GF-D8 (cell line): ENCODE measurements at places on chromosomes 3 and 15.

- DNase-seq: no peak
Measured at GRCh38 chr3:22380253-22380652, 629.2 kb upstream of the ZNF385D start.

- DNase-seq: peak; percentile 44
Measured at GRCh38 chr3:194137506-194138474, 1.8 kb downstream of the HES1 start.

GRCh38 chr3:32431481-32431880, 39.8 kb downstream of the CMTM7 start:
- no peak for DNase-seq

- no peak for DNase-seq
Measured at GRCh38 chr3:57227930-57228751, 612 bp downstream of the APPL1 start.

GRCh38 chr15:89836267-89837133, 21.8 kb upstream of the ANPEP start:
- DNase-seq: no peak

DNA sequence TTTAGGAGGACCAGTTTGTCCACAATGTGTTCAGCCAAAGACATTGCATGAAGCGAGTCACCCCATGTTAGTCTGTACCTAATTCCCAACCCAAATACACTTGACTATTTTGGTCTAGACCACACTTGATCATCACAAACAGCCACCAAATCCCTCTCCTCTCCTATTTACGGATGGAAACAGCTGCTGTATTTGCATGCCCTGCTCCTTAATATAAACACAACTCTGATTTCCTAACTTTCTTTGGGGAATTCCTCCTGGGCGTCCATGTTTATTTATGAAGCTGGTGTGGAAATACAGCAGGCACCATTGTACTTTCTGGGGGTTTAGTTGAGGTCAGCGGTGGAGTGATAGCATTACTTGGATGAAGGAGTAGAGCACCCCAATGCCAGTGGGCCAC, 235.2 kb downstream of the TLE3 start:
- DNase-seq: no peak

DNA sequence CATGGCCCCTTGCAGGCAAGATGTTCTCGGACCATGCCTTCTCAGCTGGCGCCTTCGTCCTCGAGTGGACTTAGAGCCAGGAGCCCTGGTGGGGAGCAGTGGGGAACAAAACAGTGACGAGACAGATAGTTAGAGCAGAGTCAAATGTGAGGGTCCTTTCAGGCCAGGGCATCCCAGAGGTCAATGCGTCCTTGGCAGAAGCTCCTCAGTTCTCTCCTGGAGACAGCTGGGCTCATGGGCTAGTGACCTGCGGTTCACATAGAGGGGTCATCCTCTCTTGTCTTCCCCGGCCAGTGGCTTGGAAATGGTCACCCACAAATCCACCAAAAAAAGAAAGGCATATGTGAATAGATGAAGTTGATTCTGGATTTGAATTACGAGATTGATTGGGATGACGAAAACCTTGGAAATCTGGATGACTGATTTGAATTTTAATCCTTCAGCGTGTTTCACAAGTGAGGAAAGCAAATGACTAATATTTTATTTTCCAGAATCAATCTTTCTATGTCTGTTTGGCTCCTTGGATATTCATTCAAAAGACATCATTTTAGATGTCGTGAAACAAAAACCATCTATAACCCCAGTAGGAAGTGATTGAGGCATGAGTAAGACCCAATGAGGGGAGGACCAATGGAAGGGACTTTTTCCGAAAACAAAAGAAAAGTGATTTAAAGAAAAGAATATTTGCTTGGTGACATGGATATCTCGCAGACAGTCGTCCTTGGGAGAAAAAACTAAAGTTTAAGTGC, 84.5 kb downstream of the ASB7 start:
- no peak for DNase-seq

- peak; percentile 47 for DNase-seq
Measured at GRCh38 chr3:11367143-11367693, 95.0 kb downstream of the ATG7 start.

DNA sequence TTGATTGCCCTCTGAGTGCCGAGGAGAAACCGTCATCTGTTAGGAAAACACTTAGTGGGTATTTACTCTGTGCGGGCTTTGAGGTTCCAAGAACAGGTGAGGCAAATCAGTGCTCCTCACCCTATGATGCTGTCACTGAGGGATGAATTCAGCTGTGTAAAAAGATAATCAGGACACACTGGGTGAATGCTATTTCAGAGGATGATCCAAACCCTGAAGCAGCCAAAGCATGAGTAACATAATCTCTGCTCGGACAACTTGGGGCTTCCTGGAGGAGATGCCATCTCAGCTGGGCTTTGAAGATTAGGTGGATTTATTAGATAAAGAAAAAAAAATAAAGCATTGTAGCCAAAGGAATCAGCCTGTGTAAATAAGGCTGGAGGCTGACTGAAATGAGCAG, 10.5 kb upstream of the GADL1 start:
- DNase-seq: no peak

DNA sequence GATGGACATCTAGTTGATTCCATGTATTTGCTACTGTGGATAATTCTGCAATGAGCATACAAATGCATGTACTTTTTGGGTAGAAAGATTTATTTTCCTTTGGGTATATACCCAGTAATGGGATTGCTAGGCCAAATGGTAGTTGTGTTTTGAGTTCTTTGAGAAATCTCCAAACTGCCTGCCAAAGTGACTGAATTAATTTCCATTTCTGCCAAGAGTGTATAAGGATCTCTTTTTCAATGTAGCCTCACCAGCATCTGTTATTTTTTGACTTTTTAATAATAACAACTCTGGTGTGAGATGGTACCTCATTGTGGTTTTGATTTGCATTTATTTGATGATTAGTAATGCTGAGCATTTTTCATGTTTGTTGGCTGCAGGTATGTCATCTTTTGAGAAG, 435.0 kb upstream of the CBLB start:
- DNase-seq: no peak

GRCh38 chr3:179732661-179733348, 80.0 kb downstream of the USP13 start:
- DNase-seq: no peak

DNA sequence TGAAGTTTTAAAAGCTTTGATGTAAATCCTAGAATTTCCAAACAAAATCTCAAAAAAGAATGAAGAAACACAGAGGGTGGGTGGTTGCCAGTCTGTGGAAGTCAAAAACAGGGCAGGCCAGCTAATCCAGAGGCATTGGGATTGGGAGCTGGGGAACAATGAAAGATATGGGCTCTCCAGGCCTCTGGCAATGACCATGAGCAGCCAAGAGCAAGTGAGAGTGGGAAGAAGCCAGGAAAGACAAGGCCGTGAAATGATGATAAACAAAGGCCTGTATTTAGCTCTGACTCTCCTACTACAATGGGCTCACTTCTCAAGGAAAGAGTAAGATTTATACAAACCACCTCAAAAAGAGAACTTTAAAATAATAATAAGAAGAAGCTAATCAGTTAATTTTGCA, 248.5 kb downstream of the ZMAT3 start:
- no peak for DNase-seq

DNA sequence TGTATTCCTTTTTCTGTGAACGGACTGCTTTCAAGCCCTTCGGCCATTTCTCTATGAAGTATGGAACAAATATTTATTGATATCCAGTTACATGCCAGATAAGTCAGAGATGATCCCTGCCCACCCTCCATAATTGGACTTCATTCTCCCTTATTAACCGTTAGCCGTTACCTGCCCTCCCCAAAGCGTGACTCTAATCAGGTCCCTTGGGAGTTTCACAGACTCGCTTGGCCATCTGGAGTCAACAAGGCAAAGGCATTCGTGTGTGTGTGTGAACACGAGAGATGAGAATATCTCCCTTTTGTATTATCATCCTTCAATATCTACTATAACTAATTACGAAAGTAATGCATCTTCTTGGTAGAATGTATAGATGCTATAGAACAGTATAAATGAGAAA, 314.5 kb downstream of the TLE3 start:
- DNase-seq: no peak

- no peak for DNase-seq
Measured at GRCh38 chr15:88391700-88392099, 75.5 kb downstream of the MRPL46 start.

- DNase-seq: no peak
Measured at GRCh38 chr15:71295603-71296314, 180.5 kb downstream of the THSD4 start.

DNA sequence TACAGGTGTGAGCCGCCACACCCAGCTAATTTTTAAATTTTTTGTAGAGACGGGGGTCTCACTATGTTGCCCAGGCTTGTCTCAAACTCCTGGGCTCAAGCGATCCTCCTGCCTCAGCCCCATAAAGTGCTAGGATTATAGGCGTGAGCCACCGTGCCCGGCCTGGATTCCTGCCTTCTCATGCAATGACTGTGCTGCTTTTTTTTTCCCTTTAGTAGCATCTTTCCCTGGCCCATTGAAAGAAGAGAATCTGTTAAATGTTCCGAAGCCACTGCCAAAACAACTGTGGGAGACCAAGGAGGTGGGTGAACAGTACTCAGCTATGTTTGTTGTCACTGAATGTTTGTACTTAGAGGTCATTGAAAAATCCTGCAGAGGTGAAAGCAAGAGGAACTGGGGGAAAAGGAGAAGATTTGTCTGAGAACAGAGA, 88.0 kb downstream of the CRTC3 start:
- DNase-seq: no peak

- DNase-seq: no peak
Measured at GRCh38 chr3:71537211-71537611, 46.3 kb downstream of the FOXP1 start.

GRCh38 chr15:82871832-82872484, 62.5 kb downstream of the WHAMM start:
- DNase-seq: no peak

GRCh38 chr3:29591579-29591978, 310.7 kb downstream of the RBMS3 start:
- DNase-seq: no peak

DNA sequence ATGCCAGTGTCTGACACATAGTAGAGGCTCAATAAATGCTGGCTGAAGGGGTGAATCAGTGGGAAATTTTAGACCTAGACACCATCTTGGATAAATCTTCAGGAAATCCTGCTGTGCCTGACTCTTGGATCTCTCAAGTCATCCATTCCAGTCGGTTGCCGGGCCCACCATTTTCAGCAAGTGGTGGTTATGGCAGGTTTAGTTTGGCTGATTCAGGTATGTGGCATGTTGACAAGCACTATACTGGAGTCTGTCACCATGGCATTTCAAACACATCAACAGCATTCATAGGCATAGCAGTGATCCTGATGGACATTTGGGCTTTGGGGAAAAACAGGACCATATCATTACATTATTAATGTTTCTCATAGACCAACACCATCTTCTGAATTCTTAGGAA, 25.7 kb upstream of the APH1B start:
- no peak for DNase-seq

- no peak for DNase-seq
Measured at GRCh38 chr3:55313666-55314065, 173.4 kb downstream of the WNT5A start.

GRCh38 chr15:70557521-70558258, 205.7 kb downstream of the UACA start:
- DNase-seq: no peak

- DNase-seq: no peak
Measured at GRCh38 chr3:48885753-48886152, 12.9 kb downstream of the SLC25A20 start.

GRCh38 chr3:169104972-169105371, 558.5 kb downstream of the MECOM start:
- no peak for DNase-seq

- no peak for DNase-seq
Measured at GRCh38 chr3:139234491-139234890, 109.3 kb upstream of the MRPS22 start.

- DNase-seq: no peak
Measured at GRCh38 chr15:79006071-79006470, 61.2 kb upstream of the CTSH start.

DNA sequence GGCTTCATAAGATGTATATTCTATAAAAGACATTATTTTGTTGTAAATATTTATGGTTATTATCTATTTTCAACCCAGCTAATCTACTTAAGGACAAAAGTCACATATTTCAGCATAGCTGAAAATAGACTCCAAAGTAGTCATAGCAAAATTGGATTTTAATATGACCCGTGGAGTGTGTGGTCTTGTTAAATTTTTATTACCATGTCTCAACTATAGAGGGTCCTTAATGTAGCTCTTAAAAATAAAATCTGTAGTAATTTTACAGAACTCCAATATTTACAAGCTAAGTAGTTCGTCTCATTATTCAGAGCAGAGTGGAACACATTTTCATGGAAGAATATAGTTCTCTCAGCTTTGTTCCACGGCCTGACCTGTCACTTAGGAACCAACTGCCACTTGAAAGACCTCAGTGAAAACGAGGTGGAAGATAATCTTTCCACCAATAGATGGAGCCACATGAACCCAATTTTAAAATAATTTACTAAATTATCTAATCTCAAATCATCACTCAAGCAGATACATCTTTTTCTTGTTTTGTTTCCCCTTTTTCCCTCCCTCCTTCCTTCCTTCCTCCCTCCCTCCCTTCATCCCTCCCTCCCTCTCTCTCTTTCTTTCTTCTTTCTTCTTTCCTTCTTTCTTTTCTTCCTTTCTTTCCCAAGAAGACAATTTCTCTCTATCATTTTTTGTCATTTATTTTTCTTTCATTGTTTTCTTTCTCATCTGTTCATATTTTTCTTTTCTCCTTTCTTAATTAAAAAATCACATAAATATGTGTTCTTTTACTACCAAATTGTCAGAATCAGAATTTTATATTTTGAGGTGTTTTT, 97.2 kb downstream of the CLDN1 start:
- peak; percentile 4 for DNase-seq

- DNase-seq: no peak
Measured at GRCh38 chr3:64093211-64093610, 69.9 kb upstream of the PSMD6 start.

- no peak for DNase-seq
Measured at GRCh38 chr3:167493244-167493643, 19.4 kb upstream of the SERPINI2 start.

DNA sequence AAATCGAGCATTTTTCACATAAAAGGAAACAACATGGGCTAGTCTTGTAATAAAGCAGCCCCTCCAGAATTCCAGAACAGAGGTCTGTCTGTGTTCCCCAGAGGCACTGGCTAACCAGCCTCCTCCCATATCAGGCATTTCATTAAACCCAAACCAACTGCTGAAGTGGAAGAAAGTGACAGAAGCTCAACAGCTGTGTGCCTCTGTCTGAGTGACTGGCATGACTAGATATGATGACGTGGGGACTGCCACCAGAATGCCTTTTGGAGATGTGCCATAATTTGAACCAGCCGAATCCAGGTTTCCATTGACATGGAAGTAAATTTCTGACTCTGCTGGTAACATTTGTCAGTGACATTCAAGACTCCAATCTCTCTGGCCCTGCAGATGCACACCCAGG, 8.7 kb downstream of the LIMD1 start:
- DNase-seq: no peak
